ENCODE measurements at places on chromosomes 2 and 18.

GRCh38 chr2:207131594-207131993, 34.2 kb downstream of the KLF7 start:
- DNase-seq: no peak

GRCh38 chr2:101230541-101231001, 22.1 kb upstream of the CNOT11 start:
- DNase-seq: no peak

DNA sequence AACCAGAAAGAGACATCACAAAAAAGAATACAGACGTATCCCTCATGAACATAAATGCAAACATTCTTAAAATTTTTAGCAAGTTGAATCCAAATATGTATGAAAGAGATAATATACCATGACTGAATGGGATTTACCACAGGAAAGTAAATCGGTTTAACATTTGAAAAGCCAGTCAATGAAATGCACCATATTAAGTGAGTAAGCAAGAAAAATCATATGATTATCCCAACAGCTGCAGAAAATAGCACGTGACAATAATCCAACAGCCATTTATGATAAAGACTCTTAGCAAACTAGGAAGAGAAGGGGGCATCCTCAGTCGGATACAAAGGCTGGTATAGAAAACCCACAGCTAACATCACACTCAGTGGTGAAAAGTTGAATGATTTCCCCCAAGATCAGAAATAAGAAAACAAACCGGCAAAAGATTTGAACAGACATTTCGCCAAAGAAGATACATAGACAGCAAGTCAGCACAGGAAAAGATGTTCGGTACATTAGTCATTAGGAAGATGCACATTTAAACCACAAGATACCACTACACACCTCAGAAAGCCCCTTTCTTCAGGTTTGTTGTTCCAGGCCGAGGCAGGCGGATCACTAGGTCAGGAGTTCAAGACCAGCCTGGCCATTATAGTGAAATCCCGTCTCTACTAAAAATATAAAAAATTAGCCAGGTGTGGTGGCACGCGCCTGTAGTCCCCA, 144.3 kb downstream of the INHBB start:
- DNase-seq: no peak

DNA sequence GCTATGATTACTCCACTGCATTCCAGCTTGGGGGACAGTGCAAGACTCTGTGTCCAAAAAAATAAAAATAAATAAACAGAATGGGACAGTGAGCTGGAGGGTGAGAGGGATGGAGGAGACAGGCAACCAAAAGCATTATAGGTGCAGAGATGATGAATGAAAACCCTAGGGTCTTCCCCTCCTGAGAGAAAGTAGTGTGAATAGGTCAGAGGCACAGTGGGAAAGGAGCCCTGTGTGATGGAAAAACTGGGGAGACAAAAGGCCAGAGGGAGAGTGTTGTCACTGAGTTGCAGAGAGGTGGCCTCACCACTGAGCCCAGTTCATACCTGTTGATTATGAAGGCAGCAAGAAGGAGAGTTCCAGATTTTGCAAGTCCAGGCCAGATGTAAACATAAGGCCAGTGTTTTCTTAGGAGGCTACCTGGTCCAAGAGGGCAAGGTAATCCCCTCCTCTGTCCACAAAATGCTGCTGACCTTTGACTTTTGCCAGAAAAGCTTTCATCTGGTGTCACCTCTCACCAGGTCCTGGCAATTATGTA, 17.6 kb upstream of the AGFG1 start:
- no peak for DNase-seq

DNA sequence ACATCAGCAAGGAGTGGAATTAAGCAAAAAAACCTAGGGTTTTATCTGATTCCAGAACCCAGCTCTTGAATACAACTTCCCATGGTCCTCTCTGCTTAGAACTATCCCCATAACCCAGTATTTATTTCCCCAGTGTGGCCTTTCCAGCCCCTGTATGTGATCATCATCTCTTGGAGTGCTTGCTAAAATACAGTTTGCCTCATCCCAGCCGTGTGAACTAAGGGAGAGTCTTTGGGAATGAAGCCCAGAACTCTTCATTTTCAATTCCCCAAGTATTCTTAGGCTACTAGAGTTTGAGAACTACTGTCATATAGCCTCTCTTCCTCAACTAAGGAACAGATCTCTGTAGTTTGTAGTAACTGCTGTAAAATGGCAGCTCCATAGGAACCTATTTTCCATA, 173.1 kb downstream of the LCLAT1 start:
- no peak for DNase-seq

DNA sequence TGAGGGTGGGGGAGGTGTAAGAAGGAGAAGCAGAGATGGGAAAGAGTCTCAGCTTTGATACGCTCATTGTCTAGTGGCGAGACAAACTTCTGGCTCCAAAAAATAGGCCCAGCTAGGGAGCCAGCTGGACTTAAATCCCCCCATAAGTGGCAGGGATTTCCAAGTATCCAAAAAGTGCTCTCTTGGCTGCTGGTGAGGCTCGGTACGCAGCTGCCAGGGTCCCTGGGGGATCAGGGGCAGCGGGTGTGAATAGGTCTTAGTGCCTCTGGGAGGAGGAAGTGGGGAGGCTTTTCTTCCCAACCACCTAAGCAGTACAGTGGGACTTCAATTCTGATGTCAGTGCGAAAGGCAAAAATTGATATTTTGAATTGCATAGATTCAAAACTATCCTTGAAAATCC, 73.5 kb downstream of the ALK start:
- no peak for DNase-seq

GRCh38 chr2:148124271-148124670, 103.4 kb downstream of the MBD5 start:
- no peak for DNase-seq

DNA sequence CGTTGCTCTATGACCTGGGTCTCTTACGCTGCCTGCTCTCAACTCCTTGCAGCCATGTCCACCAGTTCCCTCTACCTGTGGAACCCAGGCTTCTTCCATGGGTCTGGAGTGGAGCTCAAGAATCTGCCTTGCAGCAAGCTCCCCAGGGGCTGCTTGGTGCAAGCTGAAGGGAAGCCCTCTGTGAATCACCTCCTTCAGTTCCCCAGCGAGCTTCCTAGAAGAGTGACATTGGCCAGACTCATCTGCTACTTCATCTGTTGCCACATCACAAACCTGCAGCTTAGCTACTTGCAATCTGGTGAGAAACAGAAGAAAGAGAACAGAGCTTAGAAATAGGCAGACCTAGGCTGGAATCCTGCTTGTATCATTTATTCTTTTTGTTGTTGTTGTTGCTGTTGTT, 9.8 kb upstream of the EFR3B start:
- no peak for DNase-seq

DNA sequence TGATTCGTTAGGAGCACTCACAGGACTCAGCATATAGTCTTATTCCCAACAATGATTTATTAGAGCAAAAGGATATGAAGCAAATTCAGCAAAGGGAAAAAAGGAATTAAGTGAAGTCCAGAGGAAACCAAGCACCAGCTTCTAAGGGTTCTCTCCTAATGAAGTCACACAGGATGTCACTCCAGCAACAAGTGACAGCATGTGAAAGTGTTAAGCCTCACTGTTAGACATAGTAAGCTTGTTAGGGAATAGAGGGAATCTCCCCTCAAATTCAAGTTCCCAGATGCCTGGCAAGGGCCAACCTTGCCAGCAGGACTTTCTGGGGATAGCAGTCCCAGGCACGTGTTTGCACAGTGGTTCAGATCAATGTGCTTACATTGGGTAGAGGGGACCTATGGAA, 4.4 kb upstream of the SLC30A6 start:
- no peak for DNase-seq

- no peak for DNase-seq
Observed at GRCh38 chr2:162586311-162586710, 242.4 kb downstream of the GCA start.

- DNase-seq: no peak
Observed at GRCh38 chr2:96092951-96093350, 23.4 kb downstream of the ADRA2B start.

DNA sequence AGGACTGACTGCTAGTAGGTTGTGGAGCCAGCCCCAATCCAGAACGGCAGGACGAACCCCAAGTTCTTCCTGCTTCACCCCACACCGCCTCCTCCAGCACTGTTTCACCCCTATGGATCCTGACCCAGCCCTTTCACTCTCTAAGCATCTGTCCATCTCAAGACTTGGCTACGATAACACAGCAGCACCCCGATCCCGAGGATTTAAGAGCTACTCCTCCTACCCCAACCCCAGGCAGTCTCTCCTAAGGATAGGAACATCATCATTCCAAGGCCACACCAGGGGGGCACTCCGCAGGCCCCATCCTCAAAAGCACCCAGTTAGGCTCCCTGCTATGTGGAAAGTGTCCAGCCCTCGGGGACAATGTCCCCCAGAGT, 645 bp downstream of the KCTD18 start:
- DNase-seq: no peak

DNA sequence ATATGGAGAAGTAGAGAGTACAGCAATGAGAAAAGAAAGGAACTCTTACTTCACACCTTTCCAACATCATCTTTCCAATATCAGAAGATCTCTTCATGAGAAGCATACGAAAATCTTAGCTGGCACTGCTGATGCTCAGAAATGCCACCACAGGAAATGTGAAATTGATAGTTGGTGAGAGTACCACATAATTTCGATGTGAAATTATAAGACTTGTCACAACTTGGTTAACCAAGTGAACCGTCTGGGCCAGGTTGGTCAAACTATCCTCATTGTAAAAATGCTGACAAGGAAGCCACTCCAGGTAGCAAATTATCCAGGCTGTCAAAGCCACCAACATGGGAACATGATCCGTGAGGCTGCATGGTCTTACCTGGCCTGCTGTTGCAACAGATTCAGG, 66.5 kb downstream of the EPG5 start:
- DNase-seq: no peak

- DNase-seq: no peak
Observed at GRCh38 chr2:140589273-140589672, 1541.5 kb downstream of the LRP1B start.

DNA sequence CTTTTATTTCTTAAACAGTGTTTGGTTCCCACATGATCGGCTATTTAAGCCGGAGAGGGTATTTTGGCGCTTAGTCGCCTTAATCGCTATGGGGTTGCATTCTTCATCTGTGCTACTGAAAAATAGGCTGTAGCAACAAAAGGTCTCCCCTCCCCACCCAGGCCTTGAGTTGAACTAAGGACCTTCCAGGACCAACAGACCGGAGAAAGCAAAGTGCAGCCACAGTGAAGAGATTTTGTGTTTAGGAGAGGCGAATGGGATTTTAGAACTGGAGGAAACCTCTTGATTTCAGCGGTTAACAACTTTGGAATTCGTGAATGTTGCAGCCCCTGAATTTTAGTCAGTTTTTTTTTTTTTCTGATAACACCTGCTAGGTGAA, 1.4 kb downstream of the ITGA6 start:
- no peak for DNase-seq

- no peak for DNase-seq
Observed at GRCh38 chr18:66641056-66641455, 37.2 kb upstream of the CDH19 start.

DNA sequence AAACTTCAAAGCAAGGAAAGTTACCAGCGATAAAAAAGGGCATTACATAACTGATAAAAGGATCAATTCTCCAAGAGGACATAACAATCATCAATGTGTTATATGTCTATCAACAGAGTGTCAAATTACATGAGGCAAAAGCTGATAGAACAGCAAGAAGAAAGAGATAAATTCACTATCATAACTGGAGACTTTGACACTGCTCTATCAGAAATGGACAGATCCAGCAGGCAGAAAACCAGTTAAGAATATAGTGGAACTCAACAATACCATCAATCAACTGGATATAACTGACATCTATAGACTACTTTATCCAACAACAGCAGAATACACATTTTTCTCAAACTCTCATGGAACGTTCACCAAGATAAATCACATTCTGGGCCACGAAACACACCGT, 65.0 kb downstream of the ROCK2 start:
- DNase-seq: no peak

DNA sequence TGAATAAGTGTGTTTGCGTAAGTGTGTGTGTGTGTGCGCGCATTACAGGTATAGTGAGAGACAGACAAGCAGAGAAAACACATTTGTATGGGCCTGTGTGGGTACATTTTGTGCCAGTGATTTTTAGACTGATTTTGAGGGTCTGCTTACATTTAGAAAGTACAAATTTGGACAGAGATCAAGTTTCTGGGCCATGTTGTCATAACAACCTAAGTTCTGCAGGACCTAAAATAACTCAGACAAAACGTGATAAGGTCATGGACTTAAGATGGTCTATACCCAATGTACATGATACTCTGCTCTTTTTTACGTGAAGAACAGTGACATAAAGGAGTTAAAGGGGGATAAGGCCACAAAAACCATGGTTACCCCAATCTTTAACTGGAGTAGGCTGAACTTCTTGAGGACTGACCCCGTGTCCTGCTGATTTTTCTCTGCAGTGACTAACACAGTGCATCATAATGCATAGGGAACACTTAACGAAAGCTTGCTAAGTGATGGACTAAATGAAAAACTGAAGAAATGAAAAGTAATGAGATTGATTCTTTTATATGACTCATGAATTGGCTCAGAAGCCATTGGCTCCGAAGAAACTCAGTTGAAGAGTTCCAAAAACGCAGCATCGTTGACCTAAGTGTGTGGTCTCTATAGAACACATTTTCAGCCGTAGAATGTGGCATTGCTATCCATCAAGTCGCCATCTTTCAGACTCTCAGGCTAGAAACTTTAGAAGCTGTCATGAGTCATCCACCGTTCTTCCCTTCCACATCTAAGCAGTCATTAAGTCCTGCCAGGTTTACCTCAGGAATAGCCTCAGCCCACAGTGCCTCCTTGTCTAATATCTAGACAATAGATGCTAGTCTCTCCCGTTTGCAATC, 61.6 kb upstream of the NCOA1 start:
- DNase-seq: no peak

GRCh38 chr2:33709951-33710350, 110.9 kb upstream of the FAM98A start:
- no peak for DNase-seq

DNA sequence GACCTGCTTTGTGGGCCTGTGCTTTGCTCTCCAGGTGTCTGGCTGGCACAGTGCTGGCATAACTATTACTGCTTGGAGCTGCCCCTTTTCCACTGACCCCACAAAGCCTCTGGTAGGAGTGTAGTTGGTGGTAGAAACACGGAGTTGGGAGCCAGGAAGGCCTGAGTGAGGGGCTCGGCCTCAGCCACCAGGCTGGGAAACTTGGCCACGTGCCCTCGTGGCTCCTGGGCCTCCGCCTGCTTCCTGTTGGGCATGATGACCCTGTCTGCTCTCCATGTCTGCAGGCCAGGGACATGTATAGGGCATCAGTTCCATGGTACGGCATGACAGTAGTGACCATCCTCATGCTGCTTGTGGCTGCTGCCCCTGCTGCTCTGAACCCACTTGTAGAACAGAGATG, 241.2 kb downstream of the FAM210A start:
- no peak for DNase-seq
